Stimulated activated CD4-positive, alpha-beta T cell treated with anti-CD3 and anti-CD28 coated beads, Interleukin-2, amount 100 ng/mL, for 48 hours (primary cell): ENCODE measurements at places on chromosomes 11 and 22.

GRCh38 chr11:102561636-102562035, 31.1 kb upstream of the MMP7 start:
- no peak for DNase-seq

DNA sequence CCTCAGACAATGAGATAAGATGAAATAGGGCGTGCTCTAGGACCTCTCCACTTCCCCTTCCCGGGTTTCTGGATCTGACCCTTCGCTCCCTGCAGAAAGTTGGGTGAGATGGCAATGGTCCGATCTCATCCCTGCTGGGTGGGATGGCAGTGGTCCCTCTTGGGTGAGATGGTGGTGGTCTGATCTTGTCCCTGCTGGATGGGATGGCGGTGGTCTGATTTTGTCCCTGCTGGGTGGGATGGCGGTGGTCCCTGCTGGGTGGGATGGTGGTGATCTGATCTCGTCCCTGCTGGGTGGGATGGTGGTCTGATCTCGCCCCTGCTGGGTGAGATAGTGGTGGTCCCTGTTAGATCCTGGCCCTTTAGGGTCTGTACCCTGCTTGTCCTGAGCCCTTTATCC, 21.3 kb downstream of the ST14 start:
- no peak for DNase-seq

DNA sequence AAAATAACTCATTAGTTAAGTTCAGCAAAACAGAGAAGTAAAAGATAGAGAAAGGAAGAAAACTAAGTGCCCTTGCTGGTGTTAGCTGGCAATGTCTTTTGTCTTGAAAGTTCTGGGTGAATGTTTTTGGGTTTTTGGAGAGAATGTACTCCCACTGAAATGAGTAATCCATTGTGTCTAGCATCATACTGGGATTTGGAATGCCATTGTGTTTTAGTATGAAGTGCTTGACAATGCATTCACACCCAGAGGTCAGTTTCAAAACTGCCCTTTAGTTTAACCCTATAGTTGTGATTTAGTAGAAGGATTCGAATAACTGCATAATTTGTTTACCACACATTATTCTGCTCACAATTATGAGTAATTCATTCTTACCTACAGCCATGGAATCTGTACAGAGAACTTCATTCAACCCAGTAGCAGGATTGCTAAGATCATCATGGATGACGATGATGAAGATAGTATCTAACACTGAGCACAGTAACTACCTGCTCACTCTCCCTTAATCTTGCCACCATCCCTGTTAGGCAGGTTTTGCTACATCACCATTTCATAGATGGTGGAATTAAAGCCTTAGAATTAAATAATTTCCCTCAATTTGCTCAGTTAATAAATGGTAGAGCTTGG, 33.9 kb downstream of the MAML2 start:
- DNase-seq: no peak

- no peak for DNase-seq
Observed at GRCh38 chr11:108906329-108906728, 241.5 kb downstream of the DDX10 start.

DNA sequence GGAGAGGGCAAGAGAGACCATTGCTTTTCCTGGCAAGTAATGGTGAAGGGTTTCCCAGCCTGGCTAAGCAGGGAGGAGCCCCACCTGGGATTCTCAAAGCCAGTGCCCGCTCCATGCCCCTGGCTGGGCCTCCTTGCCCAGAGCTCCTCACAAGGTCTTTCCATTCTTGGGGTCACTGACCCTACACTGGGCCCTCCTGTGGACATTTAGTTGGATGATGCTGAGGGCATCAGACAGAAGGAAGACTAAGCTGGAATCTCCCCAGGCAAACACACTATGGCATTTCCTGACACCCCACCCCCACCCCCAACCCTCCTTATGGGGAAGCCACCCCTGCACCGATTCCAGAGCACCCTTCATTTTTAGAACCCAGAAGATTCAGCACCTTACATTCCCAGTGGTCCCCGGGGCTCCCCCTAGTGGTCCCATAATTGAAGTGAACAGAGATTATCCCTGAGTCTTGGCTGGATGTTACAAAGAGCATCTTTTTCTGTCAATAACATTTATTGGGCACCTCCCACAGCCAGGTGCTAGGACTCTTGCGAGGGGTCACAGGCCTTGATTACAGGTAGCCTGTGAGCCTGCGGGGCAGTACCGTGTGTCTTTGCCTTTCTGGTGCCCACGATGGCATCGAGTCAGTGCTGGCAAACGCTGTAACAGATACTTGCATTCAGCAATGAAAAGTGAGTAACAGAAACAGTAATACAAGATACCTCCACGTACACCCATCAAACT, 548.5 kb downstream of the BUD13 start:
- DNase-seq: peak; percentile 30

GRCh38 chr22:35334004-35334403, 34.3 kb downstream of the TOM1 start:
- no peak for DNase-seq

- DNase-seq: no peak
Observed at GRCh38 chr11:72637926-72638325, 36.3 kb downstream of the PDE2A start.

DNA sequence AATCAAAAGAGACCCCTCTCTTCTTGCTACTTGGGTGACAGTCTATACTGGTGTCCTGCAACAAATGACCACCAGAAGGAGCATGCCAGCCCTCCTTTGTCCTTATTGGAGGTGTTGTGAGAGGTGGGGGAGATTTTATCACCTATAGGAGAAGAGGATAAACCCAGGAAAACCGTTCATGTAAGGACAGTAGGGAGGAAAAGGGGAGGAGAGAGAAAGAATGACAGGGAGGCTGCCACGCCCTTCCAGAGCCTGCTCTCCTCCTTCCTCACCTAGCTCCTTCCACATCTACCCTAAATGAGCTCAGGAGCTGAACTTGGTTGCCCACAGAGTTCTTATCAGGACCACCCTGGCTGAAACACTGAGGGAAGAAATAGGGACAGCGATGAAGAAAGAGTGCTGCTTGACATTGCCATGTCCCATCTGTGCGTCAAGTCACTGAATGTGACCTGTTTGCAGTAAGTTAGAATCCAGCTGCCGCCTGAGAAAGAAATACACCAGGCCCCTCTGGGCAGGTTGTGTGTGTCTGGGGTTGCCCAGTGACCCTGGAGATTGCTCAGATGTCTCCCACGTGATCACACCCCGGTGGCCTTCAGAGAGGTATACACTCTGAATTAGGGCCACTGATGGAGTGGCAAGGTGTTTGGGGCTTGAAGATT, 40.4 kb upstream of the ETS1 start:
- no peak for DNase-seq

- DNase-seq: no peak
Observed at GRCh38 chr11:61417670-61418069, 12.1 kb downstream of the CPSF7 start.

DNA sequence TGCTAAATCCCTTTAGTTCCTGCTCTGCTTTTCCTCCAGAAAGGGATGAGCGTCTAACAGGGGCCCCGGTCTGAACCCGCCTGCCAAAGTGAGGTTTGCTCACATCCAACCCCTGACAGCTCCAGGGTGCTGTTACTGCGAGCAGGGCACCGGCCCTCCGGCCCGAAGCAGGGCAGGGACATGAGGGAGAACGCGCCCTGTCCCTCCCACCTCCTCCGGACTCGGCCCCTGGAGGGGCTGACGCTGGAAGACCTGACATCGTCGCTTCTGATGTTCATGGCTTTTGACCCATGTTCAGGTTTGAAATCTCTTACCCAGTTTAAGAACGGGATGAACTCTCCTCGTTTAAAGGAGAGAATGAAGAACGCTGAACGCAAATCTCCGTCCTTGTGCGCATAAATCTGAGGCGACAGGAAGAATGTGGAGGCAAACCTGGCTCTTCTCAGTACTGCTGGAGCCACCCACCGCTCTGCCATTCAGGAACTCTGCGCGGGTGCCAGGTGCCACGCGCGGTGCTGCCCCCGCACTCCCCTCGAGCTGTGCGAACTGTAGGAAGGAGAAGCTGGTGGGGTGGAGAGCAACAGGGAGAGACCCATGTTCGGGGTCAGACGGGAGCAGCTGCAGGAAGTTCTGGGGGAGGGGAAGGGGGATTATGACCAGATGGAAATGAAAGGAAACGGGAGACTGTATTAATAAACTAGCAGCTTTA, 826 bp upstream of the EEF1G start:
- no peak for DNase-seq

- no peak for DNase-seq
Observed at GRCh38 chr11:67248653-67249052, 17.6 kb upstream of the GRK2 start.

- DNase-seq: no peak
Observed at GRCh38 chr11:106076171-106076918, 802 bp downstream of the KBTBD3 start.

DNA sequence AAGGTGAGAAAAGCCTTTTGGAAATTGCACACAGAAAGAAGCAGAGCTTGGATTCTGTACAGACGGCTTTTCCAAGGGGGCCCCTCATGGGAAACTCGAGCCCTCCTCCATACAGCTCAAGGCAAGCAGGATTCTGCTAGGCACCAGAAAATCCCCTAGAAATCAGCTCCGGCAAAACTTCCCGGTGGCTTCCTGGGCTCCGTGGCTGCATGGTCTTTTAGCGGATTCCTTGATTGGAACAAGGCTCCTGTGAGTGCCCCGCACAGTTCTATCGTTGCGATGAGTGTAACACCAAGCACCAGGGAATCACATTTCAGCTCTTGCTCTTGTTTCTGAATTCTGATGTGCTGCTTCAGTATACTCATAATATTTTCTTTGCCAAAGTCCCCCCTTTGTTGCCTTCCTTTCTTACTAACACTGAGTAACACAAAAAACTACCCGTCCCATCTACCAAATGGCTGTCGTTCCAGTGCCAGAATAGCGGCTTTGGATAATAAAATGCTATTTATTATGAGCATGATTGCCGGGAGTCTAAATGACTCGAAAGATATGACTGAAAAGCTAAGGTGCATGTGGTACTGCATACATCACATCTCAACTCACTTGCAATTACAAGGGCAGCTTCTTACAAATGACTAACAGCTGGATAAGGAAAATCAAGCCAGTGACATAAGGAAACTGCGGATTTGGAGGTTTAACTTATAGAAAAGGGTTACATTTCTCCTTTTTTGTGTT, 494.1 kb downstream of the DLG2 start:
- no peak for DNase-seq

- no peak for DNase-seq
Observed at GRCh38 chr11:93704237-93704636, 37.1 kb downstream of the TAF1D start.

DNA sequence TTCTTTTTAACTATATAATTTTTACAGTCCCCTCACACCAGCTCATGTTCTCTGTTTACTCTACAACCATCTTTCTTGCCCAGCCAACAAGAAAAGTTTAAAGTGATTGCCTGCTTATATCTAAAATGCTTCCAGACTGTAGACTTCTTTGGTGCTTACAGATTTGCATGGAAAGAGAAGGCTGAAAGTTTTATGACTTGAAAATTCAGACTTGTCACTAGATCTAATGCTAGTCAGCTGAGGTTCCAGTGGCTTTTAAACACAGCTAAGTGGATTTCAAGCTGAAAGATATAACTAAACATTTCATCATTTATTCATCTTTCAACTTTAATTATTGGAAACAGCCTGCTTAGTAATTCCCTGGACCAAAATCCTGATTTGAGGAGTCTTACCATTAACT, 178.4 kb downstream of the NAV2 start:
- DNase-seq: no peak

DNA sequence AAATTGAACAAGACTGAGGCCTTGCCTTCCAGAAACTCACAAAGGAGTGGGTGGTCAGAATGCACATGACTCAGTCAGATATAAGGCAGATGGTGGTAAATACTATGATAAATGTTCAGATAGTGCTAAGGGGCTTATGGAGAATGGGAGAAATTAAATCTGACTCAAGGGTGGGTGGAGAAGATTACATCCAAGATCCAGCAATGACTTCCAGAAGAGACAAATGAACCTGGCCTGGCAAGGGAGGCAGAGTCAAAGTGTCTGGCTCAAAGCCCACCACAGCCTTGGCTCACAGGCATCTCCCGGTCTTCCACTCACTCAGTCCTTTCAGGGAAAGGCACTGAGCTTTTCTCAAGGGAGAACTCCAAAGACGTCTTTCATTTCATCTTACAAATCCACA, 6.1 kb upstream of the ZBTB16 start:
- DNase-seq: no peak

DNA sequence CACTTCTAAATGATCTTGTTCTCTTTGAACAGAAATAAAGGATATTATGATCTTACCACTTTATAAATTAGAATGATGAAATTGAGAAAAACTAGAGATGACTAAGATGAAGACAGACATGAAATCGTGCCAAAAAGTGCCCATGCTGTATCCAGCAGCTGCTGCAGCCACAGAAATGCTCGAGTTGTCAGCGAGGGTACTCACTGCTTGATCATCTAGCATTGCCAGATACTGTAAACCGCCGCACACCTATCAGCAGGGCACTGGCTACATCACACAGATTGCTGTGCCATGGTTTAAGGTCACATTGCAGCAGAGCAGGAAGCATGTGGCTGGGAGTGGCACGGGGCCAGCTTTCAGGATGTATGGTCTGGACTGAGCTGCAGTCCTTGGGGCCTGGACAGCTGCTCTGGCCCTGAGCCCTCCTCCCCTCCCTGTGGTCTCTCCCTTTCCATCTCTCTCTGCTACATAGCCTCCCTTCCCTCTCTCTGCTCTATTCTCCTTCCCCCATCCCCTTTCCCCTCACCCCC, 51.0 kb upstream of the SEPTIN5 start:
- no peak for DNase-seq

GRCh38 chr11:126430581-126431335, 75.3 kb downstream of the ST3GAL4 start:
- DNase-seq: no peak

- no peak for DNase-seq
Observed at GRCh38 chr11:18265949-18266348, at the start of gene SAA1. Gene SAA1 (plus strand): TSS chr11:18266264. CDS start chr11:18266888, 624 bp downstream.

DNA sequence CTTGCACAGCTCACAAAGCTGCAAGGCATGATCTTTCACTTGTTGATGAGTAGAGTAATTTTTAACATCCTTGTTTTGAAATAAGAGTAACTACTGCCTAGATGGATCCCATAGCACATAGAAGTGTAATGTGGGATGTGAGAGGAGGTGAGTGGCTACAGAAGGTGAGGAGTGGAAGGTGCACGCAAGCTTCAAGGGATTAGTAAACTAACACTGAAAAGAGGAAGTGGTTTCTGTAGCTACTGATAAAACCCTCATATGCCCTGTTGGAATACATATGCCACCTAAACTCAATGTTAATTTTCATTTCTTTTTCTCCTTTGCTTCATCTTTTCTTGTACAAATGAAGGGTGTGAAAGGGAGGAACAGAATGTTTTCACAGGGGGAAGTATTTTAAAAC, 22.0 kb upstream of the CTSC start:
- DNase-seq: no peak

GRCh38 chr11:108388576-108388975, 78.8 kb downstream of the C11orf65 start:
- DNase-seq: no peak
